ENCODE measurements at places on chromosomes 3 and 15.

DNA sequence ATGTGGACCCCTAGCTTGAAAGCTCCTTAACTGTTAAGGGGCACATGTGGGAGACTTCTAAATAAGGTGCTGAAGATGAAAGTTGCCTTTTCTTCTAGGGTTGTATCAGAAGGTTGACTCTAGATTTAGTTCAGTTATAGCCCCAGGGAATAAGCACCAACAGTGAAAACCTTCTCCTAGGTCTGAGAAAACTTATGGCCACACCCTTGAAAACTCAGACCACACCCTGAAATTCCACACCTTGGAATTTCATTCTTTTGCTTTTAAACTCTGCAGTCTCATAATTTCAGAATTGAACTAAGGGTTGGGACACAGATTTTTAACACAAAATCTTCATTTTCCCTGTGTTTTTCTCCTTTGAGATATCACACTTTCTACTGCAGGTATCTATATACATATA, 355.8 kb upstream of the IL12A start:
- no peak for DNase-seq

DNA sequence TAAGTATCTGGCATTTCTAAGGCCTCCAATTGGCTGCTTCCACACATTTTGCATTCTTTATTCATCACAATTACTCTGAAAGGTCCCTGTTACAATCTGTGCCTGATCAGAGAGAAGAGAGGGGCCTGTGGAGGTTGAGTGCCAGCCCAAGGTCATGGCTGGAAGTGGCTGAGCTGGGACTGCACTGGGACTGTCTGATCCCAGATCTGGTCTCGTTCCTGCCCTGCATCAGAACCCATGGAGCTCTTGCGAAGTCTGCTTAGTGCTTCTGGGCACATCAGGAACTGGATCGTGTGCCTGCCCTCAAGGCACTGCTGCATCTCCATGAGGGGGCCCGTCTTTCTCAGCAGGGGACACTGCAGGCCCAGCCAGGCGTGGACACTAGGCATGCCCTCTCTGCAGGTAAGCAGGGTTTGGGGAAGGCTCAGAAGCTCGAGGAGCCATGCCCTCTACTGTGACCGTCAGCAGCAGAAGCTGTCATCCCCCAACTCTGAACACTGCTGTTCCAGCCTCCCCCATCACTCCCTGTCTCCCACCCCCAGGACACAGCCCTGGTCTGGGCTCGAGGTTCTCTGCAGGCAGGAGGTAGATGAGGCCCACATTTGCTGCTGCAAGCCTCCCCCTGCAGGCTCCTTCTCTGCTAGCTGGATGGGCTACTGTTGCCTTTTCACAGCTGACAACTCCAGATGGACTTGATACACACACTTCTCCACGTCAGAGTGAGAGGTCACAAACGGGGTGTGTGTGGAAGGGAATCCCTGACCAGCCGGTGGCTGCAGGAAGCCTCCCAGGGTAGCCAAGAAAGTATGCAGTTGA, 96.5 kb upstream of the PRR23E start:
- no peak for DNase-seq

DNA sequence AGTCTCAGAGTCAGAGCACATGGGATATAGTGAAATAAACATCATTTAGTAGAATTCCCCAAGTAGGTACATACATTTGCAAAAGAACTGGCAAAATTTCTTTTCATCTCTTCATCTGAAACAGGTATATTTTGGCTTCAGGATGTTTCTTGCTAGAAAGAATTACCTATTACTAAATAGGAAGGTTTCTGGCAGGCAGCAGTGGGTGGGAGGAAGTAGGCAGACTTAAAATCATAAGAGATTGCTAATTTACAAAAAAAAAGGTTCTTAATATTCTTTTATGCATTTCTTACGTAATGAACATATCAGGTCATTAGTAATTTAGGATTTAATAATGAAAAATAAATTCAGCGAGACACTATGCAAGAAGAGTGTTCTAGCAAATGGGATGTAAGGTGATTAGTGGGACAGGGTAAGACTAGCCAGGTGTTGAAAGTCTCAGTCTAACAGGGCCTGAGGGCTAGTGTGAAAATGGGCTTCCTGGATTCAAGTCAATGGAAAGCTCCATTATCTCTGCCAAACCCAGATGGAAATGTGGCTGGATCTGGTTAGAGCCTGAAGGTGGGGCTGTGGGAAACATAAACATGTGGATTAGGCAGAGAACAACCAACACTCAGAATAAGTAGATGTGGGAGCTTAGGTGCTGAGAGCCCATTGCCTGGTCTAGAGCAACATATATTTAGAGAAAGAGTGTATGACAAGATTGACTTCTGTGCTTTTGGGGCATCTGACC, 127.4 kb upstream of the FEZF2 start:
- no peak for DNase-seq

GRCh38 chr3:25904206-25904605, 114.3 kb downstream of the OXSM start:
- no peak for DNase-seq

DNA sequence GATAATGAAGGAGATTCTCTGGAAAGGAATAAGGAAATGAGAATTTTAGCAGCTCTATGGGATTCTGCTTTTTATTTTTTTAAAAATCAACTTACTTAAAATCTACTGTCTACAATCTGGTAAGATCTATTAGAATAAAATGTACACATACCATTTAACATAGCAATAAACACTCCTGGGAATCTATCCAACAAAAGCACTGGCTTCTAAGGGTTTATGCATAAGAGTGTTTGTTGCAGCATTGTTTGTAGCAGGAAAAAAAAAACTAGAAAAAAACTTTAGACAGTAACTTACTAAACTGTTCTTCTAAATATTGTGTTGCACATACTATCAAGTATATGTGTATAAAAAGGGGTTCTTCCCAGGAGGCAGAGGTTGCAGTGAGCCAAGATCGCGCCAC, 15.7 kb upstream of the RBP1 start:
- no peak for DNase-seq

DNA sequence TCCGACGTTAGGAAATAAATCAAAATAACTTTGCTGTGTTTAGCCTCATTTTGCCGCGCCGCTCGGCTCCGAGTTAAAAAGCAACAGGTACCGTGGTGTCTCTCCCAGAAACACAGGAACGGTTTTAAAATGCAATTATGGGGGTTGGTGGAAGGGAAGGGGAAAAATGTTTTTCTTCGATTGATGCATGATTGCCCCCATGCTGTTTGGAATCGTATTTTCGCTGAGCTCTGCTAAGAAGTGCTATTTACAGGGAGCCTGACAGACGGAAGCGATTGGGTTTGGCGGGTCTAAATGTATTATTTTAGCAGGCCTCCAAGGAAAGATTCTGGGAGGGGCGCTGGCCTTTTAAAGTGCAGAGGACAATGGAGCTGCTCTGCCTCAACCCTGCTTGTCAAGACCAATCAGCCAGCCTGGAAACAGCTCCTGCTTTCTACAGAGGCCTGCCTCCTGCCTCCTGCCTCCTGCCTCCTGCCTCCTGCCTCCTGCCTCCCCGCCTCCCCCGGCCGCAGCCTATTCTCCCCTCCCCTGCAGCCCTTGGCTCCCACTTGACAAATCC, 156.7 kb upstream of the TLE3 start:
- DNase-seq = no peak

DNA sequence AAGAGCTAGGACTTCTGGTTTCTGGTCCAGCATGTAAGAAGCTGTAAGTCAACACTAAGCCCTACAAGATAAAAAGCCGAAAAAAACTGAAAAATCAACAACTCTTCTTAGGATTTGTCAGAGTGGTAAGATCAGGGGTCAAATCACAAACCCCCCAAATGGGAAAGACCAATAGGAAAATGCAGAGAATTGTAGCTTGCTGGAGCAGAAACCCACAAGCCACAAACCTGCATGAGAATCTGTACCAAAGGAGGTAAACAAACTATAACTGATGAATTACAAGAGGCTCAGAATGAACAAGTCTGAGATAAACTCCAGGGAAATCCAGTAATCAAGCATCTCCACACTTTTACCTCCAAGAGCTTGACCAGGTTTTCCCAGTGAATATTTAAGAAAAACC, 36.0 kb downstream of the RFX7 start:
- no peak for DNase-seq

- DNase-seq = peak; percentile 38
Measured at GRCh38 chr3:69250014-69250413, 127.6 kb upstream of the LMOD3 start.

- no peak for DNase-seq
Measured at GRCh38 chr3:26260139-26260538, 362.4 kb upstream of the LRRC3B start.

GRCh38 chr15:51024735-51025453, 69.8 kb downstream of the TNFAIP8L3 start:
- DNase-seq = no peak
